Stimulated activated CD4-positive, alpha-beta T cell treated with anti-CD3 and anti-CD28 coated beads, Interleukin-2, amount 100 ng/mL, for 24 hours (primary cell): ENCODE measurements at places on chromosomes 1 and 21.

DNA sequence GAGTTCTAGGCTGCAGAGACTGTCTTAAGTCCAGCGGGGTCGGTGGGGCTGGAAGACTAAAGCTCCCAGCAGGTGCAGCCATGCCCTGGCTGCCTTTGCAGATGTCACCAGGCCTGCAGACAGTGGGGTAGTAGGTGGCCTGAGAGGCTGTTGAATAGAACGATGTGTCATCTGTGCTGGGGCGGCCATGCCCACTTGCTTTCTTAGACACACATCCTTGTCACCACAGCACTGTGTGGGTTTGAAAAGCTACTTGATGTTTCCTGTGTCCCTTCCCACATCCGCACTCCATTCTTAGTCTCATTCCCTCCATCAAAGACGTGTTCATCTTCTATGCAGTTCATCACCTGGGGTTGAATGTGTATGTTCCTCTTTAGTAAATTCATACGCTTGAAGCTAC is 184.5 kb upstream of the TMEM51 start:
- peak; percentile 21 for DNase-seq

DNA sequence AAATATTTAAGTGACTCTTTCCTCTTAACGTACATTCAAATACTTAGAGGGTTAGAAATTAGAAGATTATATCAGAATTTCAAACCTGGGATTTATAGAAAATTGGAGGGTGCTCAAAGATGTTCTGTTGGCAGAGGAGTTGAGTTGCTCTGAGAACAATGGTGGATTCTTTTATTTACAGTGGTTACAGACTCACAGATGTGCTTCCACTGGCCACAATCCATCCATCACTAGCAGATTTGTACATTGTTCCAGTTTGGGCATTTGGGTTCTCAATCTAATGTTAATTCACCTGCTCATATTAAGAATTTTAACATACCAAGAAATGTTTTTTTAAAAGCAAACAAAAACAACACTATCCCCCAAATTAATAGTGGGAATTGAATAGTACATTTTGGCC is 23.5 kb downstream of the DNAJC6 start:
- no peak for DNase-seq

DNA sequence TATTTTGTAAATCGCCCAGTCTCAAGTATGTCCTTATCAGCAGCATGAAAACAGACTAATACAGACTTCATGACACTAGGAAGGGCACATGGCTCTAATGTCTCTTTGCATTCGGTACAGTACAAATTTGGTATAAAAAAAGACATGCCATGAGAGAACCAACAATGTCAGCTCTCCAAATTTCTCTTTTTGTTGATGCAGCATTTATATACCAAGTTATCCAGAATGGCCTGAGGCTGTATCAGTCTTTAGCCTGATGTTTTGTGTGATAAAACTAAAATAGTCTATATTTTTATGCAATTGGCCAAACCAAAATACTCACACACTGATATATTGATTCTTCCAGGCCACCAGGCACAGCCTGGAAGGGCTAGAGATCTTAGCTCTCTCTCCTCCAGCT is 124.3 kb upstream of the SAMSN1 start:
- DNase-seq, result no peak

DNA sequence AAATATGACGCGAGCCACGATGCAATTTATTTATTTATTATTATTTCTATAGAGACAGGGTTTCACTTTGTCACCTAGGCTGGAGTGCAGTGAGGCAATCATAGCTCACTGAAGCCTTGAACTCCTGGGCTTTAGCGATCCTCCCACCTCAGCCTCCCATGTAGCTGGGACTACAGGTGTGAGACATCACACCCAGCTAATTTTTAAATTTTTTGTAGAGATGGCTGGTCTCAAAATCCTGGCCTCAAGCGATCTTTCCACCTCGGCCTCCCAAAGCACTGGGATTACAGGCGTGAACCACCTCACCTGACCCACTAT is 63.6 kb downstream of the IRF2BP2 start:
- no peak for DNase-seq

GRCh38 chr1:224760163-224760562 is 144.0 kb downstream of the CNIH3 start:
- DNase-seq, result no peak

- DNase-seq, result no peak
Measured at GRCh38 chr1:244211559-244211944, 160.5 kb downstream of the ZBTB18 start.

DNA sequence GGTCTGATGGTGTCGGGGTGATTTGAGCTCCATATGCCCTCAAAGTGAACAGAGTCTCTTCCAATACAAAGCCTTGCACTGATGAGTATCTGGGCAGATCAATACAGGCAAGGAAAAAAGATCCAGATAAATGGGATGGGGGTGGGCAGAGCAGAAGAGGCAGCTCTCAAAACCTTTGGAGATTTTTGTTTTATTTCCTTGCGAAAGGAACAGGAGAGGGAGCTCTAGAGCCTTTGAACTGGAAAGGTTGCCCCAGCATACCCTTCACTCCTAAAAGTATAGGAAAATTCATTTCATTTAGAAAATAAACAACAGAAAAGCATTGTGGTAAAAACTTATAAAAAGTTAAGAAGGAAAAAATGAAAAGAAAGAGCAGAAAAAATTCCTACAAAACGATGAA is 31.4 kb upstream of the OLIG2 start:
- DNase-seq, result no peak

DNA sequence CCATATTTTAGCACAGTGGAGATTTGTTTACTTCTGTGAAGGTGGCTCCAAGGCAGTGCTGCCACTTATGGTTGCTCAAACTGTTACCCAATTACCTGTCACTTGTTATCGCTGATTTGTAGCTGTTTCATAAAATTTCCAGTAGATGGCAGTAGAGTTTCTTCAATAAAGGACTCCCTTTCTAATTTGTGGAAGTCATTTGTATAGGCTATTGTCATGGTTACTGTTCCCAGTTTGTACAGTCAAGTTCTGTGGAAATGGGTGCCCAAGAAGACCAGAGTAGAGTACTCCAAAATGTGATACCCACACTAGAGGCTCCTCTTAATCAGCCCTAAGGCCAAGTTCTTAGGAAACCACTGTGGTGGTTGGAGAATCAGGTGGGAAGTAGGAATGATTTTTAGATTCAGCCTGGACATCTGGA is 186.1 kb downstream of the CLEC20A start:
- no peak for DNase-seq

DNA sequence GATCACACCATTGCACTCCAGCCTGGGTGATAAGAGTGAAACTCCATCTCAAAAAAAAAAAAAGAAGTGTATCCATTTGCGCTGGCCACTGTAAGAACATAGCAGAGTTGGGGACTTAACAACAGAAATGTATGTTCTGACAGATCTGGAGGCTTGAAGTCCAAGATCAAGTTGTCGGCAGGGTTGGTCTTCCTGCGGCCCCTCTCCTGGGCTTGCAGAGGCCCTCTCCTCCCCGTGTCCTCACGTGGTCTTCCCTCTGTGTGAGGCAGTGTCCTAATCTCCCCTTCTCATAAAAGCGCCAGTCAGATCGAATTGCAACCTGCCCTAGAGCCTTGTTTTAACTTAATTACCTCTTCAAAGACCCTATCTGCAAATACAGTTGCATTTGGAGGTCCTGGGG is 52.6 kb downstream of the MT1HL1 start:
- no peak for DNase-seq

GRCh38 chr1:203325418-203326091 is 20.2 kb downstream of the BTG2 start:
- no peak for DNase-seq

DNA sequence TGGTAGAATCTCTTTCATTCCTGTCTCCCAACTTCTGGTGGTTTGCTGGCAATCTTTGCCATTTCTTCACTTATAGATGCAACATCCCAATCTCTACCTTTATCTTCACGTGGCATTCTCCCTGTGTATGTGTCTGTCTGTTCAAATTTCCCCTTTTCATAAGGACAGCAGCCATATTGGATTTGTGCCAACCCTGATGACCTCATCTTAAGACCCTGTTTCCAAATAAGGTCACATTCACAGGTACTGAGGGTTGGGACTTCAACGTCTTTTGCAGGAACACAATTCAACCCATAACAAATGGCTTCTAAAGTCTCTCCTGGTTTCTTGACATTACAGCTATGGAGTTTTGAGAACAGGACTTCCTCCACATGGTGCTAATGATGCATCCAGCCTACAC is 84.5 kb upstream of the OLIG2 start:
- DNase-seq, result no peak

DNA sequence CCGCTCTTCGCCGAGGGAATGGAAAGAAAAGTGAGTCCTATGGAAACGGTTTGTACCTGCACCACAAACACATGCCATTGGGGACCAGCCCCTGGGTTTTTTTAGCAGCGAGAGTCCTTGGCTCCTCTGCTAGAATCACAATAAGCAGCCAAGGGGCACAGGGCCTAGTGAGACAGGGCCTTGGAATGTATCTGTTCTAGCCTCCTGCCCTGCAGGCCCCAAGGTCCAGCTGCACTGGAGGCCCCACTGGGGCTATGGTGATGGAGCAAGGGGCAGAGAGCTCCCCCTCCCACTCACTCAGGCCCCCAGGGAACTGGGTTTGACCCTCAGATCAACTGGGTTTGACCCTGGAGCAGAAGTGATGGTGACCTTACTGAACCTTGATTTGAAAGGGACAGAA is 14.4 kb downstream of the SHISA4 start:
- no peak for DNase-seq

- no peak for DNase-seq
Measured at GRCh38 chr1:29823561-29823960, 587.2 kb downstream of the PTPRU start.

DNA sequence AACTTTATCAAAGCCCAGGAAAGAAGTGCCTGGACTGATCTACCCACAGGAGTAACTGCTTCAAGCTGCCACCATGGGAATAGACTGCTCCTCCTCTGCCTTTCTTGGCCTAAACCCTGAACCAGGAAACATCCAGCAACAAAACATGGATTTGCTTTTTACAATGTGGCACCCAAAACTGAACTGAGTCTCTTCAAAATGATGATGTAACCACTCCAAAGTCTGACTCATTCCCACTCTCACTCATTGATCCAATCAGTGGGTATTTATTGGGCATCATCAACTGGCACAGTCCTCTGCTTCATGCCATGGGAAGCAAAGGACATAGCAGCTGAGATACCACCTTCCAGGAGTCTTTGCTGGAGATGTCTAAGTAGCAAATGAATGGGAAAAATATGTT is 23.5 kb downstream of the CYP4A22 start:
- no peak for DNase-seq

DNA sequence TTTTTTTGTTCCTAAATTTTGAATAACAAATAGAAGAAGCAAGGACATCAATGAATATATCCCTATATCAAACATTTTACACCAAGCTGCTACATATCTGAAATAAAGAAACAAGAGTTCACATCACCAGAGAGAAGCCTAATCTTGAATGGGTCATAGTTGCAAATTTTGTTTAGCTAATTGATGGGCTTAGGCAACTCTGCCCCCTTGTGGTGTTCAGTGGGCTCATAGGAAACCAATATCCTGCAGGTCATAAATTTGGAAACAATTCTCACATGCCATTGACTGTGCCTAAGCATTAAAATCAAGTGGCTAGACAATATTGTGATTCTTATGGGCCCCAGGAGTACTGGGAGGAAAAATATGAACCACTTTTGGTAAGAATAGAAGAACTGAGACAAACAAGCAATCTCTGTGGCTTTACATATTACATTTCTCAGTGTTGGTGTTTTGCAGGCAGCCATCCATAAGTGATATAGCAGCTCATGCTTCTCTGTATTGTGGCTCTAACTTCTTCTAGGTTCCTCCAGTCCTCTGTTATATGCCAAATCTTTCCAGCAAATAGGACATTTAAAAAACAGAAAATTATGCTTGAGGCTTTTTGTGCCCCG is 1262.8 kb upstream of the PRMT6 start:
- DNase-seq, result peak; percentile 28

GRCh38 chr1:36247538-36247937 is 23.3 kb downstream of the THRAP3 start:
- DNase-seq, result no peak

GRCh38 chr21:21213297-21213696 is 215.1 kb downstream of the NCAM2 start:
- DNase-seq, result no peak

DNA sequence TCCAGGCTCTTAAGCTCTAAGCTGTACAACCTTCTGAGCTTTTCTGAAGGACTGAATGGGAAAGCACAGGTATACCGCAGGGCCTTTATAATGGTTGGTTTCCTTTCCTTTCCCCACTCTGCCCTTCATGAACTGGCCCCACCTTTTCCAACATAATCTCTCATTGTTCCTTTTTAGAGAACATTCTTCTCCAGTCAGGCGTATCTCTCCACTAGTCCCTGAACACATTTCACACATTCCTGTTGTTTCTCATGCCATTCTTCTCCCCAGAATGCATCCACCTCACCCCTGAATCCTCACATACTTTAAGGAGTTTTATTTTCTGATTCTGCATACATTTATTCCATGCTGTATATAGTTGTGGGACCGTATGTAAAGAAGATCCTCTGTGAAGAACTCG is 41.3 kb downstream of the PGM1 start:
- DNase-seq, result no peak

DNA sequence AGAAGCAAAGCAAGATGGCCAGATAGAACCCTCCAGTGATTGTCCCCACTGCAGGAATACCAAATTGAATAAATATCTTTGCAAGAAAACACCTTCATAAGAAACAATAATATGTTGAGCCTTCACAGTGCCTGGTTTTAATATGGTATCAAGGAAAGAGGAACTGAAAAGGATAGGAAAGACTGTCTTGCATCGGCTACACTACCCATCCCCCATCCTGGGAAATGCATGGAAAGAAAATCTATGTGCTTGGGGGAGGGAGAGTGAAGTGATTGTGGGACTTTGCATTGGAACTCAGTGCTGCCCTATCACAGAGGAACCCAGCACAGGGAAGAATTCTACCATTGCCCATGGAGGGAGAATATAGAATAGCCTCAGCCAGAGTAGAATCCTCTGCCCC is 28.6 kb upstream of the AK5 start:
- no peak for DNase-seq

- DNase-seq, result no peak
Measured at GRCh38 chr1:65297706-65298105, 11.6 kb upstream of the DNAJC6 start.

GRCh38 chr1:116487031-116487430 is 83.8 kb downstream of the CD58 start:
- no peak for DNase-seq
